ENCODE measurements at places on chromosomes 1 and 21.

GRCh38 chr21:35120631-35121180 lies 71.6 kb upstream of the RUNX1 start:
- DNase-seq, result no peak

- no peak for DNase-seq
Measured at GRCh38 chr1:229248821-229249817, 21.8 kb upstream of the RAB4A start.

- DNase-seq, result no peak
Measured at GRCh38 chr1:65791396-65791795, 1.3 kb upstream of the PDE4B start.

DNA sequence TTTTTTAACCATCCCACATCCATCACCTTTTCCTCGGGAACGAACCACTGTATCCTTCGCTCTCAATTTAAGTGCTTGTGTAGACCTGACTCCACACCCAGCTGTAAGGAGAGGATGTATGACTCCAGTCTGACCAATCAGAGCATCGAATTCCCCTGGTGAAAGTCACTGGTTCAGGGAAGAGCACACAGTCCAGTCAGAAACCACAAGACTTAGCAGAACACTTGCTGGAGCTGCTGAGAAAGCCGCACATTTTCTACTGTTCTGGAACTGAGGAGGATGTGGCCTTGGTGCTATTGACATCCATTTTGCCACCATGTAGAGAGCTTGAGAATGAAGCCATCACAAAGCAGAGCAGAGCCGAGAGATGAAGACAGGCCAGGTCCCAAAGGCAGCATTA lies 59.9 kb upstream of the CNN3 start:
- no peak for DNase-seq

DNA sequence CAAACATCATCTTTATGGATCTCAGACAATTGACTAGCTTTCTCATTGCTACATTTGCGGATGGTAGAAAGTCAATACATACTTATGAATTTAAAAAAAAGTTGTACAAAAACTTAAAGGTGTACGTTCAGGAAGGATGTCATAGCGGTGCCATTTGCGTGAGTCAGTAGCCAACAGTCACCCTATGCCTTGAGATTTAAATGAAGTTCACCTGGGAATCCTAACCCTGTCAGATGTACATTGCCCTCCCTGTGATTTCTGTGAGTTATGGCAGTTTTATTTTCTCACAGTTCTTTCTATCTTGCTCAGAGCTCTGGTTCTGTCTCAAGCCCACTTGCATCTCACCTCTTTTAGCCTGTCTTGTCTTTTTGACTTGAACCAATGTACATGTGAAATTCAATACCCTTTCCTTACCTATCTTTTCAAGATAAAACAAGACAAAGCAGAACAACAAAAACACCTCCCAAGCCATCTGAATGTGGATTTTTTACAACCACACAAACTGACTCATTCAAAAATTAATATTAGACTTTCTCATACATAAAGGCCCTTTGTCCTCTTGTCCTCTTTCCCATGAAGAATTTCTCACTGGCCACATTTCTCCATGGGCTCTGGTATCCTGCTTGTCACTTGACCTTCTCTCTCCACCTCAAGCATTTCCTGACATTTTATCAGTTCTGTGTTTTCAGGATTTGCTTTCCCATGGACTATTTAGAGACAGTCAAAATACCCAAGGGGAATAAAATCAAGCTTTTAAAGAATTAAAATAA lies 25.3 kb upstream of the ZNF697 start:
- no peak for DNase-seq

GRCh38 chr1:244164511-244164890 lies 113.4 kb downstream of the ZBTB18 start:
- DNase-seq, result no peak

DNA sequence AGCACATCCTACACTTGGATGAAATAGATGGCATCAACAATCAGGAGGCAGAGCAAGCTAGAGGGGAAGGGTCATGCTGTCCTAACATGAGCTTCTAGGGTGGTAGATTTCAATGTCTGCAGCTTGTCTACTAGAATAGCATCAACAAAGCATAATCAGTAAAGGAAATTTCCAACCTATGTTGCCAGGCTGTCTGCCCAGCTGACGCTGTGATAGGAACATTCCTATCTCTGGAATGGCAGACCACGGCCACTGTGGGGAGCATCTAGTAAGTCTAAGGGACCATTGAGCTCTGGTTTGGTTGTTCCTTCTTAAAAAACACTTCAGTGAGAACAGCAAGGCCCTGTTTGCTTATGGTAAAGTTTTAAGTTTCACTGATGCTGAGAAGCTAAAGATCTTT lies 206.8 kb downstream of the PAPPA2 start:
- no peak for DNase-seq

- no peak for DNase-seq
Measured at GRCh38 chr1:12772520-12772919, 1.0 kb upstream of the PRAMEF12 start.

DNA sequence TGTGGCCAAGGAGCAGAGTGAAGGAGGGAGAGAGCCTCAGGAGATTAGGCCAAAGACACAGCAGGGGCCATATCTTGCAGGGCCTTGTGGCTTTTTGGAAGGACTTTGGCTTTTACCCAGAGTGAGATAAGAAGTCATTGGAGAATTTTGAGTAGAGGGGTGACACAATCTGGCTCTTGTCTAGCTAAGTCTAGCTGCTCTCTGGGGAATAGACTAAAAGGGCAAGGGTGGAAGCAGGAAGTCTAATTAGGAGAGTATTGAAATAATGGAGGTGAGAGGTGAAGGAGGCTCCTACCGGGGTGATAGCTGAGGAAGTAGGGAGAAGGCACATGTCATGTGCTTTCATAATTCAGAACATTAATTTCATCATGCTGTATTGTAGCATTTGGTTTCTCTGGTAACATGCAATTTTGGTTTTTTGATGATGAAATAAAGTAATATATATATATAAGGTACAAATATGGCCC lies 34.3 kb upstream of the KCNA3 start:
- no peak for DNase-seq

GRCh38 chr1:202967684-202968281 lies 726 bp upstream of the CYB5R1 start:
- DNase-seq, result no peak

DNA sequence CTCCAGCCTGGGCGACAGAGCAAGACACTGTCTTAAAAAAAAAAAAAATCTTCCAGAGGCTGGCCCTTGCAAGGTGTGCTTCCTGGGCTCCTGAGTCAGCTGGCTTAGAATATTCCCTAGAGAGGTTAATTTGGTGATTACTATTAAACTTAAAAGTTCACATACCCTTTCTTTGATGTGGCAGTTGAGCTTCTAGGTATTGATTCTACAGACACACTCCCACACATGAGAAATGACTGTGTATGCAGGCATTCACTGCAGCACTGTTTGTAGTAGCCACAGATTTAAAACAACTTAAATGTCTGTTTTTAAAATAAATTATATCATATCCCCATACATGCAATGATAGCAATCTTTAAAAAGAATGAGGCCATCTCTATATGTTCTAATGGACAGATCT lies 93.4 kb downstream of the GDAP2 start:
- no peak for DNase-seq

DNA sequence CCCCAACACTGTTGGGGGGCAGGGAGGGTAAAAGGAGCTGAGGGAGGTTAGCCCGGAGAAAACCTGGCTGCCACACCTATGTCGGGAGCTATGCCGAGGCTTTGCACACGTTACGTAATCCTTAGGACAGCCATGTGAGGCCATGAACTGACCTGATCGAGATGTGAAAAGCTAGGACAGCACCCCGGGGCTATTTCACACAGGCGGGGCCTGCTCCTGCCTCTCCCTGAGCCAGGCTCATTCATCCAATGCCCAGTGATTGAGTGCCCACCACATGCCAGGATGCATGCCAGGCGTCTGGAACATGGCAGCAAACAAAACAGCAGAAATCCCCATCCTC lies 30.2 kb downstream of the LDLRAP1 start:
- no peak for DNase-seq

DNA sequence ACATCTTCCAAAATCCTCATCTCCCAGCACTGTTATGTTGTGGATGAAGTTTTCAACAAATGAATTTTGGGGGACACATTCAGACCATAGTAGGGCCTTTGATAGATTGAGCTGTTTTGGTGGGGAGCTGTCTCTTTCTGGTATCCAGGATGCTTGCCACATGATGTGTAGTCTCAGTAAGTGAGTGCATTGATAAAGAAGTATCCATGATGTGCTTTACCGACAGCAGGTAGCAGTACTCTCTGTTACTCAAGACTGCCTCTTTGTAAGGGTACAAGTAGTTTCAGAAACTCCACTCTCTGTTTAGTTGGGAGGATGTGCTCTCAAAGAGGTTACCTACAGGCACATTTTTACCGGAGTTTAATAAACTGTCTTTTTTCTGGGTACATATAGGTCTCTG lies 26.5 kb downstream of the DYRK1A start:
- DNase-seq, result no peak

DNA sequence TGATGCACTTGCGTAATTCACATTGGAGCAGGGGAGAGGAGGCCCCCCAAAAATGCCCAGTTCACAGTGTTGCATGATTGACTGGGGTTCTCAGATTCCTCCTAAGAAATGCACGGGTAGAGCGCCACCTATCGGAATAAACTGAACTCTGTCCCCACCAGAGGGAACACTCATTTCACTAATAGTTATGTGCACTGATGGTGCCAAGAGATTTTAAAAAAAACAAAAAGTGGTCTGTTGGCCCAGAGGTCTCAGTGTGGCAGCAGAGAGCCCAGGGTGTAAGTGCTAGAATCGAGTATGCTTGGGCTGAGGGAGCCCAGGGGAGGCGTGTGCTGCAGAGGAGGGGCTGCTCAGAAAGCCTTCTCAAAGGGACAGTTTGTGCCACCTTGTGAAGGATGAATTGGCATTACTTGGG lies 6.9 kb downstream of the PINK1 start:
- DNase-seq, result no peak

DNA sequence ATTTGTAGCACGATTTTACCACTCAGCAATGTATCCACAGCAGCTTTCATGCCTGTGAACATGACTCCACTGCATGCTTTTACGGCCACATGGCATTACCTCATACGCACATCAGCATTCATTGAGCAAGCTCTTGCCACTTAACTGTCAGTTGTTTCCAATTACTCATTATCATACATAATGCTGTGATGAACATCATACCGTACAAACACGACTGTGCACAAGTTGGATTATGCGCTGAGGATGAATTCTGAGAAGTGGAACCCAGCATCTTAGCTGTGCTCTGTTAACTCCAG lies 9.6 kb downstream of the UMODL1 start:
- DNase-seq, result no peak

- DNase-seq, result no peak
Measured at GRCh38 chr1:221310180-221310579, 430.9 kb downstream of the HLX start.

DNA sequence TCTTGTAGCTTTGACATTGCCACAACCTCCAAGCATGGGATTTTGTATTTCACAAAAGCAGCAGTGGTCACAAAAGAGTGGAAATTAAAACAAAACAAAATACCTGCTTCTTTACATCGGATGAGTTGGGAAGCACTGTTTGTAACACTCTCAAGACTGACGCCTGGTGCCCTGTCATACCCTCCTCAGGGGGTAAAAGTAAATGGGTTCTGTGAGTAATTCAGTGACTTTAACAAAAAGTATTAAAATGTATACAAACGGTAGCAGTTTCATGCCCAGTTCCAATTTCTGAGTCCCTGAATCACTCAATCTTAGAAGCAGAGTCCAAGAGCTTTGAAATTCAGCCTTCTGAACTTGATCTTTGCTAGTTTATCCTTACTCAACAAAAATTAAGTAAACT lies 152.5 kb downstream of the TIAM1 start:
- no peak for DNase-seq

DNA sequence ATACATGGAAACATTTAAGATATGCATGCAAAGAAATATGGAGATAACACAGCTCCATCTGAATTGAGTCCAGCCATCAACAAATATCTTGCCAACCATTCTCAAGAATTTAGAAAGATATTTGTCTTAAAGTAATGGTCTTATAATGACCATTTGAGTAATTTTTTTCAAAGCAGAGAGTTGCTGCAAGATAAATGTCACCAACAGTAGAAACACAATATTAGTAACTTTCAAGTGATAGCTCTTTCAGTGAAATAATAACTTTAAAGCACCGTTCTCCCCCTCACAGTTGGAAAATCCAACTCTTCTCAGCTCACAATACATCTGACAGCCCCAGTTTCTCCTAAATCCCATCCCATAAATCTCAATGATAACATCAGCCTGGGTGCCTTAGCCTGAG lies 481.0 kb upstream of the ADAMTS5 start:
- no peak for DNase-seq

- no peak for DNase-seq
Measured at GRCh38 chr1:23978805-23979204, 1.3 kb downstream of the SRSF10 start.

DNA sequence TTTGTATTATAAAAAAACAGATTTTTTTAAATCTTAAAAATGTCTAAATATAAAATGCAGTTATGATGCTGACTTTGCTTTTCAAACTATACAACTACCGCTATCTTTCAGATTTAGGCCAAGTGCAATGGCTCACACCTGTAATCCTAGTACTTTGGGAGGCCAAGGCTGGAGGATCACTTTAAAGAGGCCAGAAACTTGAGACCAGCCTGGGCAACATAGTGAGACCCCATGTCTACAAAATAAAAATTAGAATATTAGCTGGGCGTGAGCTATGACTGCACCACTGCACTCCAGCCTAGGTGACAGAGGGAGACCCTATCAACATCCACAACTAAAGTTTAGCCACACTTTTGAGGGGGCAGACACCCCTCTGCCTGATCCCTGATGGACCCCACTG lies 20.3 kb downstream of the ZBTB17 start:
- DNase-seq, result no peak

GRCh38 chr1:22169816-22170215 lies 26.9 kb upstream of the WNT4 start:
- DNase-seq, result no peak

DNA sequence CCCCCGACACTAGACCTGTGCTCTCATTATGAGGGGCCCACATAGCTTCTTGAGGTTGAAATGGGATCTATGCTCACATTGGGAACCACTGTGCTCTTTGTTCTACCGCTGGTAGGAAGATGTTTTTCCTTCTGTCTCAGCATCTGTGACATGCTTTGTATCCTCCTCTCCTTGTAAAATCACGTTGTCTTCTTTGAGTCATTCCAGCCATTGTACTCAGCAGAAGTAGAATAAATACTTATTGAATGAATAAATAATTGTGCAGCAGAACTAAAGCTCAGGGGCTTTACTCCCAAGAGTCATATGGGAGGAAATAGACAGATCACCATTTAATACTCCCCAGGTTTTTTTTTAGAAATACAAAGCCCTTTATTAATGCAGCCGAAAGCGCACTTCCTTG lies 66.3 kb upstream of the EDEM3 start:
- DNase-seq, result no peak

- DNase-seq, result no peak
Measured at GRCh38 chr21:32325706-32326105, 27.1 kb downstream of the MRAP start.

- DNase-seq, result no peak
Measured at GRCh38 chr1:155379631-155380090, 59.0 kb downstream of the RUSC1 start.

GRCh38 chr1:31397360-31398095 lies 15.5 kb upstream of the SERINC2 start:
- DNase-seq, result no peak

- no peak for DNase-seq
Measured at GRCh38 chr1:212685429-212685828, 14.2 kb downstream of the BATF3 start.
